Immature natural killer cell (primary cell): ENCODE measurements at places on chromosomes 2 and 18. TPM values are rescaled to one million over a fixed set of nuclear protein-coding genes. Genes with fewer than 3 reads are reported as not detected.

The CFC1 gene
- 0.20 TPM for polyA plus RNA-seq

DNA sequence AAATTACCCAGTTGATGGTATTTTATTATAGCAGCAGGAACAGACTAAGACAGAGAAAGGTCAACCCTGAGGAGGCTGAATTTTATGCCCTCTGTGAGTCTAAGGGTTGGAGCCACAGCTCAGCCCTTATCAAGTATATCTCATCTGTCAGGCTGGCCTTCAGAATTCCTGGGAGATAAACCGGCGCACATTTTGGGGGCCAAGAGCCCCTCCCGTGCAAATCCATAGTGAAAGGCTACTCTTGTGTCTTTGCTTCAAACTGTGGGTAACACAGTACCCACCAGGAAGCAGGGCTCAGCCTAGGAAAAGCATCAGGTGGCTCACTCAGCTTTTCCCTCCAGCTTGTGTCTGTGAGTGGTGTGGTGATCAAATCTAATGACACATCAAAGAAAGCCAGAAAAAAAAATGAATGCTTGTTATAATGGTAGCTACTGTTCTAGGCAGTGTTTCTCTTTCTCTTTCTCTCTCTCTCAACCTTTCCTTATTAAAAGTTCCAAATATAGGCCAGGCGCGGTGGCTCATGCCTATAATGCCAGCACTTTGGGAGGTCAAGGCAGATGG is 25.0 kb upstream of the ASXL2 start:
- DNase-seq = no peak
- peaks cover 1% of the 10 kb centered on the region for H3K27me3 ChIP-seq
- no peaks in the 10 kb centered on the region for H3K4me1 ChIP-seq
- no peak overlapping the region for H3K27ac ChIP-seq
- no peaks in the 10 kb centered on the region for H3K36me3 ChIP-seq
- H3K4me3 ChIP-seq = no peak overlapping the region

DNA sequence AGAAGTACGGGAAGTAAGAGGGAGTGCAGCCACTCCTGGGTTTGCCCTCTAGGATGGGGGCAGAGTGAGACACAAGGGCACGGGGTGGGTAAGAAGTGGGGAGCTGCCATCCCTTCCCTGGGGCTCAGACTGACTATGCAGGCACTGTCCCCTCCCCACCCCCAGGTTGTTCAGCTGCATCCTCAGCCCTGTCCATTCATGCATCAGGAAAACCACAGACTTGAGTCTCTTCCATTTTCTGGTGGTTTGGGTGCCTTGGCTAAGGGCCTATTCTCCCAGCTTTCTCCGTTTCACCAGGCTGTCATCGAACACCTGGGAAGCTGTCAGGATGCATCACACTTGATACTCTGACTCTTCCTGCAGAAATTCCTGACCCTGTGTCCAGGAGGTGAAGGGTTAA is 111.9 kb downstream of the TFCP2L1 start:
- no peaks in the 10 kb centered on the region for H3K4me1 ChIP-seq
- peaks cover 6% of the 10 kb centered on the region for H3K36me3 ChIP-seq
- H3K27ac ChIP-seq = no peak overlapping the region
- peaks cover 10% of the 10 kb centered on the region for H3K27me3 ChIP-seq

DNA sequence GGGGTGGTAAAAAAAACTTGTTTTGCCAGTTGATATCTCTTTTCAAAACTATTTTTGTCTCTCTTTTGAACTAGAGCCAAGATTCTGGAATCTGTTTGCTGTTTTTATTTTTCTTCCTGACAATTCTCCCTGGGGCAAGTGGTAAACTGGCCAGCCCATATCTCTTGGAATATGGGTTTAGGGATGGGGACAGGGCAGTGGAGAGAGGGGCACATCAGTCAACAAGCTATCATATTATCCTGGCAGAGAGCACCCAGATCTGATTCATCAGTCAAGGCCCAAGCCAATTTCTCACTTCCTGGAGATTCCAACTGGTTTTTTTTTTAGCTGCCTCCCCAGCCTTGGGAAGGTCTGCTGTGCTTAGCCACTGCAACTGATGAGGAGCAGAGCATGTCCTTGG is 52.3 kb downstream of the ARHGAP28 start:
- no peak overlapping the region for H3K27ac ChIP-seq
- H3K36me3 ChIP-seq = no peaks in the 10 kb centered on the region
- no peaks in the 10 kb centered on the region for H3K27me3 ChIP-seq
- no peak overlapping the region for H3K4me3 ChIP-seq
- no peak for DNase-seq
- no peaks in the 10 kb centered on the region for H3K4me1 ChIP-seq

The MMADHC gene
- polyA plus RNA-seq = 191 TPM

- H3K4me1 ChIP-seq = no peaks in the 10 kb centered on the region
- no peak overlapping the region for H3K27ac ChIP-seq
- H3K27me3 ChIP-seq = peaks cover 5% of the 10 kb centered on the region
- no peak overlapping the region for H3K4me3 ChIP-seq
- H3K36me3 ChIP-seq = peaks cover 21% of the 10 kb centered on the region
- no peak for DNase-seq
These were observed 11.7 kb upstream of the GORASP2 start for GRCh38 chr2:170917219-170917913.

- no peaks in the 10 kb centered on the region for H3K4me1 ChIP-seq
- H3K4me3 ChIP-seq = no peak overlapping the region
- H3K27ac ChIP-seq = no peak overlapping the region
These were observed 195.1 kb downstream of the EXOC6B start for GRCh38 chr2:72630767-72631166.

- peaks cover 16% of the 10 kb centered on the region for H3K4me1 ChIP-seq
- H3K4me3 ChIP-seq = no peak overlapping the region
- no peaks in the 10 kb centered on the region for H3K27me3 ChIP-seq
- no peak overlapping the region for H3K27ac ChIP-seq
- no peaks in the 10 kb centered on the region for H3K36me3 ChIP-seq
These were observed 8.0 kb downstream of the HAAO start for GRCh38 chr2:42784204-42784880.

The UGT1A3 gene
- polyA plus RNA-seq = not detected

DNA sequence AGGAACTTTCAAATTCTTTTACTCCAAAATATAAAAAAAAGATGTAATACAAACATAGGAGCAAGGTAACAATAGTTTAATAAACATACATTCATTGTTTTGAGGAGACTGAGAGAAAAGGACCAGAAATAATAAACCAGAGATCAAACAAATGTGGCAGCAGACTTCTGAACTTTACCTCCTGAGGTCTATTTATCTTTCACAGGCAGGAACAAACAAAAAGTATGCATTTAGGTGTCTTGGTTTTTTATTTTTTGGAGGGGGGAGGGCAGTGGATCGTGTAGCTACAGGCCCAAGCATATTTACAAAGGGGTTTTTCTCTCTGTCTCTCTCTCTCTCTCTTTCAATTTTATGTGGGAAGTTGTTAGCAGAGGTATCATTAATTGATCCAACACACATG is 5.6 kb downstream of the PPP4R1 start:
- peak overlapping the region; percentile 9 for H3K27ac ChIP-seq
- H3K36me3 ChIP-seq = peaks cover 7% of the 10 kb centered on the region
- no peak for DNase-seq
- H3K4me3 ChIP-seq = no peak overlapping the region
- peaks cover 39% of the 10 kb centered on the region for H3K4me1 ChIP-seq

GRCh38 chr2:140076164-140076563 is 1296.0 kb upstream of the NXPH2 start:
- no peak overlapping the region for H3K27ac ChIP-seq
- no peaks in the 10 kb centered on the region for H3K4me1 ChIP-seq
- H3K27me3 ChIP-seq = peaks cover 1% of the 10 kb centered on the region
- no peak overlapping the region for H3K4me3 ChIP-seq
- no peak for DNase-seq

The TFPI gene
- 0.59 TPM for polyA plus RNA-seq

The CCDC68 gene
- polyA plus RNA-seq = not detected

- DNase-seq = no peak
- H3K27me3 ChIP-seq = peaks cover 7% of the 10 kb centered on the region
- H3K4me3 ChIP-seq = no peak overlapping the region
- no peaks in the 10 kb centered on the region for H3K36me3 ChIP-seq
- H3K27ac ChIP-seq = no peak overlapping the region
These were observed 43.0 kb downstream of the PTGR3 start for GRCh38 chr18:75165926-75166325.

DNA sequence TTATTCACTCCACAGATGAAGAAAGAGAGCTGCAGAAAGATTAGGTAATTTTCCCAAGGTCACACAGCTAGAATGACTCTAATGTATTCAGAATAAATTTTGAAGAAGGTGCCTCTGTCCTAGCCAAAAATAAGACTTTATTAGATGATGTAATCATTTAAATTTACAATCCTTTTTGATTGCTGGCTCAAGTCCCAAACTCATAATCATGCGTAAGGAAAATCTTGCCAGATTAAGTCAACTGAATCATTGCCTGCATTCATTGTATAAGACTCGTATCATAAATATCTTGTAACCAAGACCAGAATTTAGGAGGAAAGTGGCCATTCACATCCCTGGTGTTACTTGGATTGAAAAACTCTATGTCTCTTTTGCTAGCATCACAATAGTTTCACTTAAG is 53.1 kb upstream of the STK39 start:
- no peak for DNase-seq
- H3K27me3 ChIP-seq = peaks cover 2% of the 10 kb centered on the region
- no peak overlapping the region for H3K4me3 ChIP-seq
- H3K27ac ChIP-seq = no peak overlapping the region
- H3K4me1 ChIP-seq = no peaks in the 10 kb centered on the region

DNA sequence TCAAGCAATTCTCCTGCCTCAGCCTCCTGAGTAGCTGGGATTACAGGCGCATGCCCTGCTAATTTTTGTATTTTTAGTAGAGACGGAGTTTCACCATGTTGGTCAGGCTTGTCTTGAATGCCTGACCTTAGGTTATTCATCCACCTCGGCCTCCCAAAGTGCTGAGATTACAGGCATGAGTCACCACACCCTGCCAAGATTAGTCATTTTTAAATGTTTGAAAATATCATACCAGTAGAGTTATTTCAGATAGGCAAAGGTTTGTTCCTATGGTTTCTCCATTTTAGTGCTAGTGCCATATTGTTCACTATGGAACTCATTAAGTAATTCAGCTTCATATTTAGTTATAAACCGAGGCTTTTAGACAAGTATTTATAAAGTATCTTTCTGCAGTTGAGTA is 52.3 kb downstream of the HIBCH start:
- DNase-seq = no peak
- H3K27me3 ChIP-seq = no peaks in the 10 kb centered on the region
- no peaks in the 10 kb centered on the region for H3K36me3 ChIP-seq
- no peak overlapping the region for H3K27ac ChIP-seq

GRCh38 chr18:23357996-23358594 is 95.0 kb upstream of the RIOK3 start:
- peaks cover 4% of the 10 kb centered on the region for H3K36me3 ChIP-seq
- peak overlapping the region; percentile 94 for H3K27ac ChIP-seq
- no peaks in the 10 kb centered on the region for H3K27me3 ChIP-seq
- peaks cover 48% of the 10 kb centered on the region for H3K4me1 ChIP-seq

- no peaks in the 10 kb centered on the region for H3K27me3 ChIP-seq
- peak overlapping the region; percentile 43 for H3K4me3 ChIP-seq
- no peak for DNase-seq
- peaks cover 83% of the 10 kb centered on the region for H3K4me1 ChIP-seq
- no peaks in the 10 kb centered on the region for H3K36me3 ChIP-seq
- H3K27ac ChIP-seq = peak overlapping the region; percentile 35
These were observed 8.9 kb downstream of the STAM2 start for GRCh38 chr2:152166633-152167032.

The CAMKMT gene
- 11.7 TPM for polyA plus RNA-seq

The TRIP12 gene
- polyA plus RNA-seq = 13.5 TPM

DNA sequence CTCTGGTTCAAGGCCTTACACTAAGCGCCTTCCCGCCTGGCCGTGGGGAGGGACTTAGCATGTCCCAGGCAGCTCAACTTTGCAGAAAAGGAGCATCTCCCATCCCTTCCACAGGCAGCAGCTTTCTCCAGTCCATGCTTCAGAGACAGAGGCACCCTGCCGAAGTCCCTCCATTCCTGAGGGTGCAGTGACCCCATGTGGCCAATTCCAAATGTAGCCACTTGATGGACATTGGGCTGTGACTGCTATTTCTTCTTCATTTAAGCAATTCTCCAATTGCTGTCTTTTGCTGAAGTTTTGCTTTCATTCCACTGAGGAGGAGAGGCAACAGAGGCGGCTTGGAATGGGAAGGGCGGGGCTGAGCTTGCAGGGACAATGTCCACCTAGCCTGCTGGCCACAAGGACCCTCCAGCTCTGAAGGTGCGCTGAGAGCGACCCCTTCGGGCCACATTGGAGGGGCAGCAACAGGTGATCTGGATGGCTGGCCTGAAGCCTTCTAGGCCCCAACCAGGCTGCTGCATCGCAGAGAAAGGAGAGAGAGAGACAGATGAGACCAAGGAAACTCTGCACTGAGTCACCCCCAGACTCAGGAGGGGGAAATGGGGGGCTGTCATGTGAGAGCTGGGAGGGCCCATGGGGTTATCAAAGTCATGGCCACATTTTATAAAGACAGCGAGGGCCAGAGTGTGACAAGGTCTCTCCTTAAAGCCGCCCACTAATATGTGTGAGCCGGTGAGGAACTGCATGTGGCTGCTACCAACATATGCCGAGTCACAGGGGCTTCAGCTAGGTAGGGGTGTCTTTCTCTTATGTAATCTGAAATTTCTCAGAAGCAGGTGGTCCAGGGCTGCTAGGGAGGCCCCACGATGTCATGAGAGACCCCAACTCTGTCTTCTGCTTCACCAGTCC is 61.3 kb downstream of the LONRF2 start:
- DNase-seq = no peak
- H3K4me1 ChIP-seq = no peaks in the 10 kb centered on the region
- no peak overlapping the region for H3K27ac ChIP-seq
- peaks cover 2% of the 10 kb centered on the region for H3K27me3 ChIP-seq

DNA sequence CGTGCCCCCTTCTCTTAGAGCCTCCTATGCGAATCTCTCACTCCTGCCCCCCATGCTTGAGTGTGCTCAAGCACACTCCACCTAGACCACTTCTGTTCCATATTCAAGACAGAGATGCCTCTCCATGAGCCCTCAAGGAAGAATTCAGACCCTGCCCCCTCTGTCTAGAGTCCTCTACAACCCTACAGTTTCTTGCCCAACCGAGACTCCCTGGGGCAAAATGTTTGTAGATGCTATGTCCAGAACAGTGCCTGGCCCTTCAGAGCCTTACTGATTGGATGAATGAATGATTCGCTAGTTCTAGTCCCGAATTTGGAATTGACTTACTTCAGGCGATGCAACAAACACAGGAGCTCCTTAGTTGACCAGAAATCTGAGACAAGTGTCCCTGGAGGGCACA is 8.7 kb downstream of the APCDD1 start:
- H3K4me1 ChIP-seq = no peaks in the 10 kb centered on the region
- no peaks in the 10 kb centered on the region for H3K36me3 ChIP-seq
- no peak for DNase-seq
- H3K4me3 ChIP-seq = no peak overlapping the region

- H3K27me3 ChIP-seq = peaks cover 3% of the 10 kb centered on the region
- no peak for DNase-seq
- H3K4me1 ChIP-seq = no peaks in the 10 kb centered on the region
- H3K27ac ChIP-seq = no peak overlapping the region
These were observed 39.0 kb upstream of the LYPD6B start for GRCh38 chr2:148999451-148999921.

- no peaks in the 10 kb centered on the region for H3K4me1 ChIP-seq
- H3K36me3 ChIP-seq = no peaks in the 10 kb centered on the region
- H3K27ac ChIP-seq = no peak overlapping the region
These were observed 48.2 kb upstream of the MAP3K20 start for GRCh38 chr2:173027181-173028128.

- peak overlapping the region; percentile 86 for H3K27ac ChIP-seq
- no peaks in the 10 kb centered on the region for H3K36me3 ChIP-seq
- DNase-seq = no peak
These were observed 1.3 kb downstream of the PGAP1 start for GRCh38 chr2:196925051-196925767.

GRCh38 chr2:126971481-126972278 is 73.0 kb downstream of the TEX51 start:
- no peak overlapping the region for H3K27ac ChIP-seq
- peaks cover 1% of the 10 kb centered on the region for H3K4me1 ChIP-seq
- peaks cover 9% of the 10 kb centered on the region for H3K27me3 ChIP-seq
- peak; percentile 56 for DNase-seq

The QPCT gene
- polyA plus RNA-seq = 0.91 TPM
